ENCODE measurements at places on chromosomes 4 and X.

DNA sequence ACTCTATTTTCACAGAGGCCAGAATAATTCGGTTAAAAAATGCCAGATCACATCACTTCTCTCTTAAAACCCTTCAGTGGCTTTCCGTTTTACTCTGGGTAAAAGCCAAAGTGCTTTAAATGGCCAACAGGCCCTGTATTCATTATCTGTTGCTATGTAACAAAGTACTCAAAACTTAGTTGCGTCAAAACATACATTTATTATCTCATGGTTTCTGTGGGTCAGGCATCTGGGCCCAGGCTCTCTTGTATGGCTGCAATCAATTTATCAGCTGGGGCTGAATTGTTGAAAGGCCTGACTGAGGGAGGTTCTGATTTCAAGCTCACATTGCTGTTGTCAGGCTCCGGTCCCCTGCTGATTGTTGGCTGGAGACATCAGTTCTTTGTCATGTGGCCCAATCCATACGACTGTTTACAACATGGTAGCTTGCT, 72.7 kb upstream of the H2AZ1 start:
- no peak for DNase-seq

GRCh38 chr4:118086344-118086743, 52.1 kb downstream of the NDST3 start:
- DNase-seq = no peak

- DNase-seq = no peak
Measured at GRCh38 chr4:169741569-169741968, 16.2 kb downstream of the HPF1 start.

DNA sequence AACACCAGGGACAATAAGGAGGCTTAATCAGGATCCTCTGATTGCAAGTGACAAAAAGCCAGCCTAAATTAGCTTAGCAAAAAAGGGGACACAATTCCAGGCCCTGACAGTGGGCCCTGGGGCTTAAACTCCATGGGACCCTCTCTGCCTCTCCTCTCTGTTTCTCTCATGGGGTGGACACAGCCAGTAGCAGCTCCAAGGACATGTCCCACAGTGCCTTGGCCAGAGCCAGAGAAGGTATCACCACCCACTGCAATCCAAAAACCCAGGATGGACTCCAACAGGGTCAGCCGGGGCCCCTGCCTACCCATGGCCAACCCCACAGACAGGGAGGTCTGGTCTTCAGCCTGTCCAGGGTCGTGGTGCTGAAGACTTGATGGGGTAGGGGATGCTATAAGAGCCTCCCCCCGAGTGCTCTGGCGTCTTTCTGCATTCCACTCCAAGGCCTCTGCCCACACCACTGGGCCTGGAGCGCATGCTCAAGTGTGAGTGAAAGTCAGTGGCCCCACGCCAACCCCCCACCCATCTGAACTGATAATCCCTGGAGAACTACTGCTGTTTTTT, 19.7 kb upstream of the PPP2R2C start:
- no peak for DNase-seq

DNA sequence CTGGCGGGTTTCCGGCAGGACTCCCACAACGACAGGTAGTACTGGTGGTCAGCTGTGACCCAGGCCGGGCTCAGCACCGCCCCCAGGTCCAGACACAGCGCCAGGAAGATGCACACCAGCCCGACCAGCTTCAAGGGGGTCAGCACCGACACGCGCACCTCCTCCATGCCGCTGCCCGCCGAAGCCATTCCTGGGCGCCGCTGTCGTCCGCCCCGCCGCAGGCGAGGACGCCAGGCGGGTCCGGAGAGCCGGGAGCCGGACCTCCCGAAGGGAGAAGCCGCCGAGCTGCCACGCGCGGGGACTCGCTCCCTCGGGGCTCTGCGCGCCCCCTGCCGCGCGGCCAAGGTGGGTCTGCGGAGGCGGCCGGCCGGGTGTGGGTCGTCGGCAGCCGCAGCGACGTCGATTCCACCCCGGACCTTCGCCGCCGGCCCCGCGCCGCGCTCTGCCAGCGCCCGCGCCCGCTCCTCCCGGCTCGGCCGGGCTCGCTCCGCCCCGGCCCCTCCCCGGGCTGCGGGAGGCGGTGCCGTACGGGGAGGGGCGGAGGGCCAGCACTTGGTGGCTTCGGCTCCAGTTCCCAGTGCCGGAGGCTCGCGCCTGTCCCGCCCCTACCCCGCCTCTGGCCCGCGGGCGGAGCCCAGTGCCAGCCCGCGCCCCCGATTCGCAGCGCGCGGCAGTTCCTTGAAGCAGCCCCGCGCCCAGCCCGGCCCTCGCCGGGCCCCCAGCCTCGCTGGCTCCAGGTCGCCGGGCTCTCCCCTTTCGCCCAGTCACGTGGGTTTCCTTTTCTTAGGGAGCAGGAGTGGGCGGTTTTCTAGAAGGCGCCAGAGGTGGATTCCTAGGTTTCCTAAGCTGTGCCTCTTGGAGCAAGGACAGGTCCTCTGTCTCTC, at the start of gene TMEM47:
TMEM47 (minus strand) TSS at position 444 of the 884 bp plus-strand sequence; CDS start at position 188, 256 bp downstream.
- DNase-seq = no peak

DNA sequence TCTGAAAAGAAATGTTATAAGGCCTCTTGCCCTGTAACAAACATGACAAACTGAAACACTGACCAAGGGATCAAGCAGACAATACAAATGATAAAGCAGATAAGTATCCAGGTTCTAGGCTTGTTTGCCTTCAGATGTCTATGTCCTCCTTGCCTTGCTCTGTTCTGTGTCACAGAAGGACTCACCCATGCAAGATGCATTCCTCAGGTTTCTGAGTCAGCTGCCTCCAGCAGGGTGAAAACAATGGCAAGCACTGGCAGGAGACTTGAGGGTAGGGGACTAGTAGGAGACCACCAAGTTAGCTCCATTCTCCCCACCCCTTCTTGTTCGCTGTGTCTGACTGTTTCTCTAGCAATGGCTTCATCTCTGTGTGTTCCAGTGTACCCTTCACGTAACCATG, 76.6 kb upstream of the CXXC4 start:
- no peak for DNase-seq

DNA sequence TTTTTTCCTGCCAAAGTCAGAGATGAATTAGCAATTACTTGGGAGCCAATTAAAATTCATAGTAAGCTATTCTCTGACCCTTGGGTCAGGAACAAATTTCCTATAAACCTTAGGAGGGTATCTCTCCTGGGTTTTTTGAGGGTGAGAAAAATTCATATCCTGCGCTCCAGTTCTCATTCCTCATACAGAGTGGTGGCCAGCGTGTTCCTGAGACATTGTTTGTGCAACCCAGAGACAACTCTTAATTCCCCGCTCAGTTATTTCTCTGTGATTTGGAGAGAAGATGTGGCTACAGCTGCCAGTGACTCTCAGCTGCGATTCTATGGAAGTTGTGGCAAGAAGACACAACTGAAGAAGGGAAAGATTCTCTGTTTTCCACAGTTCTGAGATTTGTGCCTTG, 37.9 kb upstream of the CBR4 start:
- no peak for DNase-seq

DNA sequence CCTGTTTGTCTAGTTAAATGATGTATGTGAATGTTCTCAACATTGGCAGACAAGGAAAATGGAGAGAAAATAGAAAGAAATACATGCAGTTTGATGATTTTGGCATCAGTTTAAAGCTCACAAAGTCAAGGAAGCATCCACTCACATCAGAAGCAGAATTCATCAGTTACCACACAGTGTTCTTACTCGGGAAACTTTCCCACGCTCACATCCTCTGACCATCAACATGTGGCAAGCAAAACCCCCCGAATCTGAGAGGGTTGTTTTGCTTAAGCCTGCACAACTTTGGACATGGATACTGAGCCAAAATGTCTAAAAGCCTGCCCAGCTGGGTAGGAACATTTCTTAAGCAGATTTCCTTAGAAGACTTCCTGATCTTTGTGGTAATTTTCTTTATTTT, 407.6 kb downstream of the ANKRD50 start:
- no peak for DNase-seq

DNA sequence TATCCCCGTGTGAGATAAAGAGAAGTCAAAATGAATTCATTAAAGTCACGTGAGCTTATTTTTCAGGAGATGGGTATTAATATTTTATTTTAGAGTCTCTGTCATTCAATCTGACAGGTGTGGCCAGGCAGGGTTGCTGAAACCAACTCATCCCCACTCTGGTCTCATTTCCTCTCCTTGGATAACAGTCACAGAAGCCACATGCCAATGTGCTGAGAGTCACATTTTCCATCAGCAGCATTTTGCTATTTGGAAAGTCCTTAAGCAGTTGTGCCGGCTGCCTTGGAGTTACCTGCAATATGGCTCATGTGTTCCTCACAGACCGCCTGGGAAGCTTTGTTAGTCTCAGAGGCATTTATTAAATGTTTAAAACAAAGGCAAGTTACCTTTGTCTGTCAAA, 302.3 kb downstream of the DCHS2 start:
- no peak for DNase-seq

DNA sequence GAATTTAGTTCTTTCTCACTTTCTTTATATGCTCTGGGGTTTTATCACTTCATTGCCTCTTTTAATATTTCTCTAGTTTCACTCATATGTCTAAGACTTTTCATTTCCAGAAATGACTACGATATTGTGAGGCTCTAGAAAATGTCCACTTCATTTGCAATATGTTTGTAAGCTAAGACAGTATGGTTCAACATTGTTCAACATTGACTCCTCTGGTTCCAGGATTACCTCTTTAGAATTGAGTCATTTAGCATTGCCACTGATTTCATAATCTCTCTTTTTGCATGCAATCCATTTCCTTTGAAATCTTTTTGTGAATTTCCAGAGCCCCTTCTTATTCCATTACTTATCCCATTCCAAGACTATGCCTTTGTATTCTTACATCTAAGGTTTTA, 32.3 kb downstream of the BBS12 start:
- no peak for DNase-seq

GRCh38 chr4:184833046-184833838, 7.5 kb upstream of the ACSL1 start:
- DNase-seq = no peak

DNA sequence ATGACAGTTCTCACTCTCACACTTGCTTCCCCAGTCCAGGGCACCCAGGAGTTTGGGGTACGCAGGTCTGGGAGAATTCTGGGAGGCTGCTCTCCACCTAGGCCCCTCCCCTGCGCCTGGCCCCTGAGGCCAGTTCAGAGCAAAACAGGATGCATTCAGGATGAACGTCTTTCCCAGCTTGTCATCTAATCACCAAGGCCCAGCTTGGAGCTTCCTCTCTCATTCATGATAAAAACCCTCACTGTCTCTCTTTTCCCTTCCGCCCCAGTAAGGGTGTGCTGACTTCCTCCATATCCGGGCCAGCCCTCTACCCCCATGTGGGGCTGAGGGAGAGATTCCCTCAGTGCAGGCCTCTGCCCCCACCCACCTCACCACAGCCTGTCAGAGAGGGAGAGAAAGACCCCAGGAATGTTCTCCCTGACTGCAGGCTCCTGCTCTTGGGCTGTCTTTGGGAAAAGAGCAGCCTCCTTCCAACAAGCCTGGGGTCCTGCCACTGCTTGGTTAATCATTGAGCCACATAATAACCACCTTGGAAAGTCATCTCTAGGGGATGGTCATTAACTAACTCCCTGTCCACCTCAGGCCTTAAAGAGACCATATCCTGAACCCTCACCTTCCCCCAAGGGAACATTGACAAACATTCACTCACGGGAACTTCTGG, 50.1 kb downstream of the STARD8 start:
- DNase-seq = no peak
